ENCODE measurements at places on chromosomes 16 and 17.

GRCh38 chr17:78144147-78144719 is 2.0 kb upstream of the C17orf99 start:
- DNase-seq, result no peak

GRCh38 chr16:87535855-87536794 is 43.3 kb upstream of the ZCCHC14 start:
- no peak for DNase-seq

DNA sequence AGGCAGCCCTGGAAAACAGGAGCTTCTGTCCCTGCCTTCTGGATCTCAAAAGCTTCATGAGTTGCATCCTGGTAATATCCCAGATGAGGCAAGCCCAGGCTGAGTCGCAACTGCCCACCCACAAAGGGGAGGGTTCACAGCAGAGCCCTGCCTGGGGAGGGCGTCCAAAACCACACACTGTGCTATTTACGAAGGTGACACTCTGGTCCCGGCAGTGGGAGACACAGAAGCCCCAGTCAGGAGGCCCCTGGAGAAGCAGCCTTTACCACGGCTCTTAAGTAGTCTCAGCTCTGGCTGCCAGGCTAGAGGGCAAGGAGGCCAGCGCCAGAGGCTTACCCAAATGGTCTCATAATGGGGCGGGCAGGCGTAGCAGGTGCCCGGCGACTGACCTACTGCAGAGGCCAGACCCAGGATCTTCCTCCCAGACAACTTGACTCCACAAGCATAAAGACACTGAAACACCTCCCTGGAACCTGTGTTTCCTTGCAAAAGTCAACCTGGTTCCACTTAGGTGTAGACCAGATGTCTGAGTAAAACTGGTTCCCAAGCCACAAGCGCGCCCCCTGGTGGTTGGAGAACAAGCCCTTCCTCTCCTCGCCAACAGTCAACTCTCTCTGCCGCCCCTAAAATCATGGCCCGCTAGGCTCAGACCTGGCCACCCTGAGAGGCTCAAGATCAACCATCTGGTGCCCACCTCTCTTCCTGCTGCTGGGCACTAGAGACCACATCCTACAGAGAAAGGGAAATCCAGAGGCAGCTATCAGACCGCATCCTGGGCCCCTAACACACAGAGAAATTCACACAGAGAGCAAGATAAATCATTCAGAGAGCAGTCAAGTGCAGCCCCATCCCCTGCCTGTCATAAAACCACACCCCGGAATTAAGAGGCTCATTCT is 5.2 kb downstream of the AXIN2 start:
- DNase-seq, result peak; percentile 79

DNA sequence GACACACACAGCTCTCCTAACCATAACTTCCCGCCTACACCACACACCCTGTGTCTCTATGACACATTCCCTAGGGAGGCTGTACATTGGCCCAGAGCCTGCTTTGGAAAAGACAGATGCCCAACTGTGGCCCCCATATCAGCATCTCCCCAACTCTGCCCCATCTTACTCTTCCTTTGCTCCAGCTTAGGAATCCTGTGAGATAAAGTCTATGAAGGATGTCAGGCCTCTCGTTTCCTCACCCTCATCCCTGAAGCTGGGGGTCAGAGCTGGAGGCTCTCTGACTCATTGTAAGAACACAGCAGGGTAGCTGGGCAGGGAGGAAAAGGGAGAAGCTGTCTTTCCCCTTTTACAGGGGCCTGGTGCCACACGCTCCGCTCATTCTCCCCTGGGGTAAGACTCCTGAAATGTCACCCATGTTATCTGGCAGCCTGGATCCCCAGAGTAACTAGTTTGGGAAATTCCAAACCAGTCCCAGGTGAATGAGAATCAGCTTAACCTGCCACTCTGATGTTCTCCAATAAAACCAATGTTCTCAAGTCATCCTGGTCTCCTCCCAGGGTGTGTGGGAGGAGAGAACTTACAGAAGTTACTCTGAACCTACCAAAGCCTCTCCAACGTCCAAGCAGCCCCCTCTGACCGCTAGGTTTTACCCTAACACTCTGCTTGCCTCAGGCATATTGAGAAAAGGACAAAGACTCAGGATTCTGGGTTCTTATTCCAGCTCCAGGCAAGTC is 2.8 kb downstream of the RAPGEFL1 start:
- DNase-seq, result no peak

GRCh38 chr17:7858522-7858810 is 663 bp downstream of the CYB5D1 start:
- DNase-seq, result no peak

- DNase-seq, result no peak
These were observed 43.4 kb upstream of the CA10 start for GRCh38 chr17:52201767-52202519.

- DNase-seq, result no peak
These were observed 59.2 kb downstream of the BEAN1 start for GRCh38 chr16:66486199-66486772.

DNA sequence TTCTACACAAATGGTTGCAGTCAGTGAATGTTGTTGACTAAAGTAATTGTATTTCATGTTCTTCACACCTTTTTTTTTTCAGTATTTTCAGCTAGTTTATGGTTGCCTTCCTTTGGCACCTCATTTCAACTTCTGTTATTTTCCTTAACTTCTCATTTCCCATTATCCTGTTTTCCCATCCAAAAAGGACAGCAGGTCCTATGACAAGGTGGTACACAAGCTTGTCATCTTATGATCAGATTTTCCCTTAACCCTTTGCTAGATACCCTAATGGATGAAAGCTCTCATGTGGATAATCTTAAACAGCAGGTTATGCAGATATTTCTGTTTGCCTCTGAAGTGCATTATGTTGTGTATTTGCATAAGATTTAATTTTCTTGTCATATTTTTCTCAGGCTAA is 7.1 kb upstream of the ASIC2 start:
- no peak for DNase-seq

GRCh38 chr17:20116683-20117309 is 107.6 kb downstream of the SPECC1 start:
- no peak for DNase-seq

GRCh38 chr16:1082952-1083675 is 10.6 kb downstream of the SSTR5 start:
- DNase-seq, result no peak

DNA sequence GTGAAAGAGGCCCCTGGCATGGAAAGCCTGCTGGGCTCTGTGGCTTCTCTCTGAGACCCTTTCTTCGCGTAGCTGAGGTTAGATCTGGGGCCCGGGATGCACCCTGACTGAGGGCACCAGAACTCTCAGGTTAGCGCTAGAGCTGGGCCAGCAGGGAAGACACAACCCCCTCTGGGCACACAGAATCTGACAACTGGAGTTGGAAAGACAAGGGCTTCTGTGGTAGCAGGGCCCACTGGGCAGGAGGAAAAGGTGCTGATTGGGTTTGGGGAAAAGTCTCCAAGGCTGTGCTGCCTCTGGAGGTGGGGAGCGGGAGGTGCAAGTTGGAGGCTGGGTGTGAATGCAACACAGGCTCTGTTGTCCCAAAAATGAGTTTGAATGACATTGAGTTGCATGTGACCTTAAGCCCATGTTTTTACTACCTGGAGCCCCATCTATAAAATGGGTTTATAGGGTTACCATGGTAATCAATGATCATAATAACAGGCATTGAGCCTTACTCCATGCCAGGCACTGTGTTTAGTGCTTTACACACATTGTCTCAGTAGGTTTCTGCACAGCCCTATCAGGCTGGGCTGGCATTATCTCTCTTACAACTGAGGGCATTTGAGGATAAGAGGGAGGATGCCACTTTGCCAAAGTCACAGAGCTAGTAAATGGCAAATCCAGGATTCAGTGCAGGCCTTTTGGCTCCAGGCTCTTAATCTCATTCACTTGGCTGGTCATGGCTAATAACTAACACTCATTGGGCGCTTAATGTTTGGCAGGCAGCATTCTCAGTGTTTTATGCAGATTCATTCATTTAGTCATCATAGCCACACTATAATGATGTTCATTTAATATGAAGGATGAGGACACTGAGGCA is 9.5 kb upstream of the IGFBP4 start:
- DNase-seq, result no peak

DNA sequence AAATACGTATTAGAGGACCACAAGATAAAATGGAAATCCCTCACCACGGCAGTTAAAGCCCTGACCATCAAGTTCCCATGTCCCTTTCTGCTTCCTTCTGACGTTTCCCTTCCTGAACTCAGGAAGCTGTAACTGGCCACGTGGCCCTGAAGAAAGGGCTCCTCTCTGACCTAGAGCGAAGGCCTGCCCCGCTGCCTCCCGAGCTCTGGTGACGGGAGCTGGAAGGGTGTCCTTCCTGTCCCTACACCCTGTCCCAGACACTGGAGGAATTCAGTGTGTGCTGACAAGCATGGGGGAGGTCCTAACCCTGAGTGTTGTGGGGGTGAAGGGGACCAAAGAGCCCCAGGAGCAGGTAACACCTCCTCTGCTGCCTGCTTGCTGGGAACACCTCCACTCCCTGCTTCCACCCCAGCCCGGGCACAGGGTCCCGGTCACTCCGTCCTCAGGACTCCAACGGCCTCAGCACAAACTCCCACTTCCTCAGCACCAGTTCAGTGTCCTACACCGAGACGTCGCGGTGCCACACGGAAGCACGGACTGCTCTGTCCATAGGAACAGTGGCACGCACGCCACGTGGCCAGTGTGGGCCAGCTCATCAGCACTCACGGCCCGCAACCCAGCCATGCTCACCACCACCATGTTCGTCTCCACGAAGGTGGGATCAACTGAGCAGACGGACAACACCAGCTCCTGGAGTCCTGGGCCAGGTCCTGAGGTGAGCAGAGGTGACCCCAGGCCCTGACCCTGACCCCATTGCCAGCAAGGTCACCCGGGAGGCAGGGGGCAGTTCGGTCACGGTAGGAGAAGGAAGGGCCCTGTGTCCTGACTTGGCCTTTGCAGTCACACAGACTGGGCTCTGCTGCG is 16.9 kb downstream of the TMEM235 start:
- DNase-seq, result no peak

DNA sequence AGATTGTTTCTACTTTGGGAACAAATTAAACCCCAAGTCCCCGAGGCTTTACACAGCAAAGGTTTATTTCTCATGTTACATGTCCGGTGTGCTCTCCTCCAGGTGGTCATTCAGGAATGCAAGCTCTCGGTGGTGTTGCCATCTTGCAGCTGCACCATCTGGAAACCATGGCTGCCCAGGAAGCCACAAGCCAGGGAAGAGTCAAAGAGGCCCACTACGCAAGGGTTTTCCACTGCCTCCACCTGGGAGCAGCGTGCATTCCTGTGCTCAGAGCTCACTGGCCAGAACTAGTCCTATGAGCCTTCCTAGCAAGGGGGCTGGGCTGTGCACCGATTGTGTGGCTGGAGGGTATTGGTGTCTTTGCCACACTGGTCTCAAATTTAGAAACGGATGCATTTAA is 128.8 kb upstream of the FOXF1 start:
- no peak for DNase-seq

Data from dorsolateral prefrontal cortex (tissue), 122 donors.